Right cardiac atrium (tissue), 5 donors: ENCODE measurements at places on chromosomes 3 and 15. TPM values are rescaled to one million over a fixed set of nuclear protein-coding genes. Genes with fewer than 3 reads are reported as not detected.
A peak's percentile ranks its signal among the peaks of the same experiment; 100 is the strongest.

Gene TGM5
- not detected for total RNA-seq

Gene C3orf70
- total RNA-seq, result 3.6 TPM

DNA sequence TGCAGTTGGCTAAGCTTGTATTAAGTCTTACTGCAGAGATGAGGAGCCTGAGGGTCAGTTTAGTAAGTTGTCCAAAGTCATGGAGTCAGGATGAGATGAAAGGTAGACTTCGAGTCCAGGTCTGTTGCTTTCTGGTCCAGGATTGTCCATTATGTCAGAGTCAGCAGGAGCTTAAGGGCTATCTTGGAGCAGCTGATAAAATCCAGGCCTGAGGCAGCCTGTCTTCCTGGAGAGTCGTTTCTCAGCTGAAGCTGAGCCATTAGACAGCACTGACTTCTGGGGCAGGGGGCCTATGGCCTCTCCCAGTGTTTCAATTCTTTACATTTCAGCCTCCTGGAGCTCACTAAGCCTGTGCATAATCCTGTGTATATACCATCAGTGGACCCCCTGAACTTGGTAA is 219.5 kb upstream of the GAP43 start:
- no peak for DNase-seq

Gene GPR160
- 0.48 TPM for total RNA-seq

Gene RTP4
- 2.5 TPM for total RNA-seq

DNA sequence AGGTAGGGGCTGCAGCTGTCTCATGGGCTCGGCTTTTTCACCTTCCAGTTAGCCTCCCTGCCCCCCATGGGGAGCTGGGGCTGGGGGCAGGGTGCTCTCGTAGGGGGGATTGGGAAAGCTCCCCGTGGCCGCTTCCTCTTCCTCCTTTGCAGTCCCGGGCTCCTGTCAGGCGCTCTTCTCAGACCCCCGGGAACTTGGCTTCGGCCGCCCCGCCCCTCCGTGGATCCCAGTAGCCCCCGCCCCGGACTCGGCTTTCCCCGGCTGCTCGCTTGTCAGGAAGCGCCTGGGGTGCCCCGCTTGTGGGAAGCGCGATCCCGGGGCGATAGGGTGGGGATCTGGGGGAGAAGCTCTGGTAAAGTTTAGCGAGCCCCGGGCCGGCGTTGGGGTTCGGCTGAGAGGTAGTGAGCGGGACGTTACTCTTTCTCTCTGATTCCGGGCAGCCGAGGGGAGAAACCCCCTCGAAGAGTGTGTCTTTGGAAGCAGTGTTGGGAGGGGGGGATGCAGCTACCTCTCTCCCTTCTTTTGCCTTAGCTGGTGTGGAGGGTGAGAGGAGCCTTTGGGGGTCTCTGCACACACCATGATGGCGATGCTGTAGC is 611 bp downstream of the PIAS1 start:
- peak; percentile 83 for DNase-seq

GRCh38 chr3:7397097-7397496 is 536.2 kb downstream of the GRM7 start:
- no peak for DNase-seq

Gene FBXW12
- total RNA-seq, result not detected
